Calu3 (cell line): ENCODE measurements at places on chromosomes 4 and X.

DNA sequence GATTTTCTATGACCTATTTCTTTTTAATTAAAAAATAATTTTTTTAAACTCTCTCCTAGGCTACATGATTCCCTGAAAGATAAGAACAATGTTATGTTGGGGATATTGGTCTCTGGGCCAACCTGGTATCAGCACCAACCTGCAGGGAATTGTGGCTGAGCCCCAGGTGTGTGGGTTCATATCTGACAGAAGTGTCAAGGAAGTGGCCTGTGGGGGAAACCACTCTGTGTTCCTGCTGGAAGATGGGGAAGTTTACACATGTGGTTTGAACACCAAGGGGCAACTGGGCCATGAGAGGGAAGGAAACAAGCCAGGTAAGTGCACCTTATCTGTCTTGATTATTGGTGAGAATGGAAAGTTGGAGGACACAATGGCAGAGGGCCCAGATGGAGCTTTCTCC is 13.5 kb downstream of the HERC3 start:
- DNase-seq, result no peak

DNA sequence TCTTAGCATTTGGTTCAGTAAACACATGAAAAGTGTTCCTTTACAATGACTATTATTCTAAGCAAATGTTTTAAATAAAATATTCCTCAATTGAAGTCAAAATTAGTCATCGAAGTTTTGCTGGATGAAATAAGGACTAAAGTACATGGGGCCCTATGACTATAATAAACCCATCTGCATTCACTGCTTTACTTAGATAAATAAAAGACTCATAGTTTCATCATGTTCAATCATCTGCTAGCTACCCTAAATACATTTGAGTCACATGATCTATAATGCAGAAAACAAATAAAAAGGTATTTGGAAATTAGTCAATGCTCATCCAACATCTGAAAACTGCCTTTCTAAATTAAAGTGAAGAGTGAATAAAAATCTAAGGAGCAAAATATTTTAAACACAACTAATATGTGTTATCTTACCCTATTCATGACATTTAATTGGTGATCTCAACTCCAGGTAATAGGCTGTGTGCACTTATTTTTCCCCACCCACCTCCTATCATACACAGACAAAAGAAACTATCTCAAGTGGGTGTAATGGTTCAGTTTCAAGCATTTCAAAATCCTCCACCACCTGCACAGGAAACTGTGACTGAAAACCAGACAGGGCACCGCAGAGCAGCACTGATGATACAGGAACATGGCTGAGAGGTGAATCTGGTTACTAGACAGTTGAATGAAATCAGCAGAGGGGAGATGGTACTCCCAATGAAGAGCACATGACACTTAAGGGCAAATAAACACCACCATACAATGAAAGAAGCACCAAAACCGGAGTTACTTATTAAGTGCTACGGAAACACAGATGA is 78.6 kb downstream of the CAMK2D start:
- DNase-seq, result no peak

- DNase-seq, result no peak
Observed at GRCh38 chr4:54268151-54268550, 39.1 kb downstream of the PDGFRA start.

GRCh38 chr4:85274955-85275354 is 200.0 kb upstream of the ARHGAP24 start:
- DNase-seq, result no peak

DNA sequence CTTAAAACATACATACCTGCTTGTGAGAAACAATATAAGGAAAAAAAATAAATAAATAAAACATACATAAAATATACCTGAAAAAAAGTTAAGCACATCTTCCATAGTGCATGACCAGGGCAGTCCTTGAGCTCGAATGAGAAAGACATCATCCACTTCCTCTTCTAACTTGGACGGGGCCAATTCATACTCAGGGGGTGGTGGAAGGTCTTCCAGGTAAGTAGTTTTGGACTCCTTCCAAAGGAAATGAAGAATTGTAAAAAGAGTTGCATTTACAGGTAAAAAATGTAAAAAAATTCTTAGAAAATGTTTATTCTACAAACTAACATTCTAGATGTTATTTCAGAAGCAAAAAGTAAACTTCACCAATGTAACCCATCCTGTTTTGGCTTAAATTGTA is 3.6 kb downstream of the GRSF1 start:
- DNase-seq, result no peak
